Activated naive CD4-positive, alpha-beta T cell treated with anti-CD3 and anti-CD28 coated beads for 36 hours (primary cell): ENCODE measurements at places on chromosomes 3 and 15. TPM values are rescaled to one million over a fixed set of nuclear protein-coding genes. Genes with fewer than 3 reads are reported as not detected.

GRCh38 chr3:194633349-194634004, at the start of gene TMEM44:
TSS of gene TMEM44 (minus strand) at chr3:194633419. CDS start at chr3:194633215, 204 bp downstream.
- H3K4me1 ChIP-seq: peaks cover 6% of the 10 kb centered on the region
- no peaks in the 10 kb centered on the region for H3K36me3 ChIP-seq
- peak within 1 kb of the TSS; percentile 53 for H3K27ac ChIP-seq
- peak within 1 kb of the TSS; percentile 85 for H3K4me3 ChIP-seq
- peak; percentile 50 for DNase-seq

The RAD18 gene
- total RNA-seq: 45.4 TPM

DNA sequence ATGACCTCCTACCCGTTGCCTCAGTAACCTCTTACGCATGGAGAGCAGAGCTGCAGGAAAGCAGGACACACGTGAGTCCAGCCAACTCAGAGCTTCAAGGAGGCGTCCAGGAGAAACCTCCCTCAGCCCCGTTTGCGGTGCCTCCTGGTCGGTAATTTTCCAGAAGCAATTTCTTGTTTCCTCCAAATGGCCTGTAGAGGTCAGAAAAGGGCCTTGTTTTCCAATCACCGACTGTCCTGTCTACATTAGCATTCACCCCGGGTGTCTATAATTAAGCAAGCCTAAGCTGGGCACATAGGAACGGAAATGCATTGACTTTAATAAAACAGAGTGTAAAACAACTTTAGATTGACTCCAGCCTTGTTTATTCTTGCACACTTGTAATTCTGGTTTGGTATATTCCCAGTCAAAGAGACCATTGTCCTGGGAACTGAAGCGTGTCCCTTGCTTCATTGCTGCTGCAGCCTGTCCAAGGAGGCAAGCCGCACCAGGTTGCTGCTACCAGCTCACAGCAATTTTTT, 836.2 kb downstream of the AGBL1 start:
- H3K4me3 ChIP-seq: no peak overlapping the region
- H3K36me3 ChIP-seq: no peaks in the 10 kb centered on the region
- H3K27ac ChIP-seq: no peak overlapping the region
- no peaks in the 10 kb centered on the region for H3K4me1 ChIP-seq

The AZI2 gene
- 31.5 TPM for total RNA-seq

The CELF6 gene
- total RNA-seq: not detected
